ENCODE measurements at places on chromosomes 3 and 15.

DNA sequence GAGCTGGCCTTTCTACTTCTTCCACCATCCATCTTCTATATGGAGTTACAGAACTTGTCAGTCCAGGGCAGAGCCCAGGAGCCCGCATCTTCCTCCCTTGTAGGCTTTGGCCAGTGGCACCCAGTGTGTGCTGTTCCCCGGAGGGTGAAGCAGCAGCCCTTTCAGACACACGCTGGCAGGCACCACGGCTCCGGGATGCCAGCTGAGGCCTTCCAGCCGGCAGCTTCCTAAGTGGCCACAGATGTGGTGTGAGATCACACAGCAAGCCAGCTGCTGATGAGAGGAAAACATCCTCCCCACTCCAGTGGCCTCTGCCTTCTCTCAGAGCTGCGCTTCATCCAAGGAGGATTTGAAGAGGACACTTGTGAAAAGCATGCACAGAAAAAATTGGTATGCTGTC lies 24.1 kb downstream of the CRABP1 start:
- no peak for DNase-seq

DNA sequence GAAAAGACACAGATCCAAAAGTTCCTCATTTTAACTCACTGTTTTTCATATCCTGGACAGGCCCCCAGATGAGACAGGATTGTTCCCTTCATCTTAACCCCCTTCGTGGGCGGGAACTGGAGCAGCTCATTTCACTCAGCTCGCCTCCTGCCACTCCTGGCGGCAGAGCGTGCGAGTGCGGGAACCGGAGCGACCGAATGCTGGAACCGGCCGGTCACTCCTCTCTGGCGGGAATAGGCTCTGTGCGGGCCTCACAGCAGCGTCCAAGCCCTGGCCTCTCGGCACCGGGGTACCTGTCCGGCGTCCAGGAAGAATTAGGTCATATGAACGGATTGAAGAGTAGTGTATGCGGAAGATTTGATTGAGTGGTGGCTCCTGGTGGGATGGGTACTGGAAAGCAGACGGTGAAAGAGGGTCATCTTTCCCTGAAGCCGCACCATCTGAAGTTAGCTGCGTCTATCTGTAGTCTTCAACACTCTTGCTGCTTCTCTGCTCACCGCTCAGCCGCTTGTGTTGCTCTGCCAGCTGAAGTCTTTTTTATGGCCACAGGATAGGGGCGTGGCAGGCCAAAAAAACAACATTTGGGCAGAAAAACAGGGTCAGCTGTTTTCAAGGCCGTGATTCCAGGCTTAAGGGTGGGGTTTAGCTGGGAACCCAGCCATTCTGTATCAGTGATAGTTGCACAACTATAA lies 42.3 kb upstream of the FXR1 start:
- no peak for DNase-seq

GRCh38 chr15:41323611-41324010 lies 8.8 kb downstream of the OIP5 start:
- DNase-seq = no peak

- DNase-seq = no peak
These were observed 333.0 kb downstream of the NSUN3 start for GRCh38 chr3:94395851-94396250.

DNA sequence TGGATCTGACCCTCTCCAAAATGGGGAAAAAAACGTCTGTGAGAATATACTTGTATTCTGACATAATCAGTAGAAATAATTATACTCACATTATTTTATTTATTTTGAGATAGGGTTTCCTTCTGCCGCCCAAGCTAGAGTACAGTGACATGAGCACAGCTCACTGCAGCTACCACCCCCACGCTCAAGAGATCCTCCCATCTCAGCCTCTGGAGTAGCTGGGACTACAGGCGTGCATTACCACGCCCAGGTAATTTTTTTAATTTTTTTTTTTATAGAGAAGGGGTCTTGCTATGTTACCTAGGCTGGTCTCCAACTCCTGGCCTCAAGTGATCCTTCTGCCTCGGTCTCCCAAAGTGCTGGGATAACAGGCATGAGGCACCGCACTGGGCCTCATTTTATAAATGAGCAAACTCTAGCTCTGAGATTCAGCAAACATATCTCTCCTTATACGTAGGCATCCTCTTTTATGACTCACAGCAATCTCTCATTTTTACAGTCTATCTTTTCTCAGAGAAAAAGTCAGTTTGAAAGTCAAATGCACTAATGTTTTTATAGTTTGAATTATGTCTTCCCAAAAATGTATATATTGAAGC lies 989 bp upstream of the VGLL3 start:
- no peak for DNase-seq

DNA sequence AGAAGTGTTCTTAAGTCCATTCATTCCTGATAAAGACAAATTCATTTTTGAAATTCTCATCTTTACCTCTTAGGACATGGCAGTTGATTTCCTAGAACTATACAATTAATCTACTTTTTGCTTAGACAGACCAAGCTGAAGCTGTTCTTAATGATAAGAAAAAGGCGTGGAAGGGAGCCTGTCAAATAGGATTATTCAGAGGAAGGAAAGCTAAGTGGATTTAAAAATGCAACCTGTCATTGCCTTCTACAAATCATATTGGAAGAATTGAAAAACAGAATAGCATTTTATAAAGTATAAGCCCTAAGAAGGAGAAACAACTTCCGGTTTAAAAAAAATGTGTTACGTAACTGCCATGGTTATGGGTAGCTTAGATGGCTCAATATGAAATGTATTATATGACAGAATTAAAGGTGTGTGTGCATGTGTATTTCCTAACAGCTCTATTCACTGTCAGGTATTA lies 81.2 kb upstream of the RAP2B start:
- no peak for DNase-seq

DNA sequence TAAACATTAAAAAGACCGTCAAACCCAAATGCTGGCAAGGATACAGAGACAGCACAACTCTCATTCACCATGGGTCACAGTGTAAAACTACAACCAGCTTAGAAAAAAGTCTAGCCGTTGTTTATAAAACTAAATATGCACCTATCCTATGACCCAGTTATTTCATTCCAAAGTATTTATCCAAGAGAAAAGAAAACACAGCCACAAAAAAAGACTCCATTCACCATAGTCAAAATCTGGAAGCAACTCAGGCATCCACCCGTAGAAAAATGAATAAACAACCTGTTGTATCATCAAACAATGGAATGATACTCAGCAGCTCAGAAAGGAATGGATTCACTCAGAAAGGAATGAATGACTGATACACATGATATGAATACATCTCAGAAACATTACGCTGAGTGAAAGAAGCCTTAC lies 28.6 kb downstream of the PLD1 start:
- no peak for DNase-seq

GRCh38 chr3:37114251-37115145 lies 59.9 kb downstream of the LRRFIP2 start:
- DNase-seq = no peak

Measured in stimulated activated CD8-positive, alpha-beta memory T cell treated with anti-CD3 and anti-CD28 coated beads, Interleukin-2, amount 100 ng/mL, for 48 hours (primary cell).